T-helper 2 cell treated with Interferon-gamma antibody and Interleukin-4, amounts not matched to agents 5 μg/mL and 100 μg/mL, for 36 hours (primary cell): ENCODE measurements at places on chromosomes 3 and 15.

GRCh38 chr15:53506370-53506769 lies 253.1 kb downstream of the WDR72 start:
- DNase-seq: no peak

GRCh38 chr3:122800031-122800430 lies 5.2 kb downstream of the SLC49A4 start:
- DNase-seq: no peak

GRCh38 chr15:55403531-55403930 lies 4.6 kb downstream of the CCPG1 start:
- DNase-seq: no peak

GRCh38 chr3:9863058-9863772 lies 16.8 kb downstream of the CIDEC start:
- DNase-seq: no peak

- DNase-seq: no peak
Observed at GRCh38 chr15:39961051-39961450, 27.1 kb downstream of the EIF2AK4 start.
